NCI-H524 (cell line): ENCODE measurements at places on chromosomes 4 and X.

DNA sequence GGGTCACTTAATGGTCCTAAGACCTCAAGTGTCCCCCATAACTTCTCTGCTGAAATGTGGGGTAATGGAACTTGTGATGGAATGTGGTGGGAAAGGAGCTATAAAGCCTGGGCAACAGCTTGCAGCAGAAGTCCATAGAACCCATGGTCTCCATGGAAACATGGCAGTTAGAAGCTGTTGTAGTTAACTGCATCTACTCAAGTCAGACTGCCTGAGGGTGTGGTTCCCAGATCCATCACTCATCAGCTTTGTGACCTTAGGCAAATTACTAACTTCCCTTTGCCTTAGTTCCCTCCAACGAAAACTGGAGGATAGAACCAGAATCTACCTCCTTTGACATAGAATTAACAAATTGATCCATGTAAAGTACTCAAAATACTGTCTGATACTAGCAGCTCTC, 113.0 kb downstream of the SPATA18 start:
- DNase-seq = no peak

DNA sequence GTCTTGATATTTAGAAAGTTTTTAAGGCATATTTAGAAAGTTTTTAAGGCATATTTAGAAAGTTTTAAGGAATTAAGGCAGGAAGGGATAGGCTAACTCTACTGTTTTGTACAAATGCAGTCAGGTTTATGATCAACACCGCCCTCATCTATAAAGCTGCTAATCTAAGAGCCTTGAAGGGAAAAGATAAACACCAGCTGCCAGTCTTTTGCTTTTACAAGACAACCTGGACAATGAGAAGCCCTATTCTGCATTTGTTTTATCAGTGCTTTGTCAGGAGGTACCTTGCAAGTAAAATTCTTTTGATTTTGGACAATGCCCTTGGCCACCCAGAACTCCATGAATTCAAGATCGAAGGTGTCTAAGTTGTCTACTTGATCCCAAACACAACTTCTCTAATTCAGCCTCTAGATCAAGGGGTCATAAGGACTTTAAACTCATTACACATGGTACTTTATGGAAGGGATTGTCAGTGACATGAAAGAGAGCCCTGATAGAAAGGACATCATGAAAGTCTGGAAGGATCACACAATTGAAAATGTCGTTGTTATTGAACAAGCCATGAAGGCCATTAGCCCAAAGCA, 39.8 kb downstream of the IL15 start:
- DNase-seq = no peak

GRCh38 chr4:87580057-87580456, 28.3 kb upstream of the DSPP start:
- no peak for DNase-seq

GRCh38 chr4:106444557-106444956, 76.0 kb upstream of the GIMD1 start:
- DNase-seq = no peak

DNA sequence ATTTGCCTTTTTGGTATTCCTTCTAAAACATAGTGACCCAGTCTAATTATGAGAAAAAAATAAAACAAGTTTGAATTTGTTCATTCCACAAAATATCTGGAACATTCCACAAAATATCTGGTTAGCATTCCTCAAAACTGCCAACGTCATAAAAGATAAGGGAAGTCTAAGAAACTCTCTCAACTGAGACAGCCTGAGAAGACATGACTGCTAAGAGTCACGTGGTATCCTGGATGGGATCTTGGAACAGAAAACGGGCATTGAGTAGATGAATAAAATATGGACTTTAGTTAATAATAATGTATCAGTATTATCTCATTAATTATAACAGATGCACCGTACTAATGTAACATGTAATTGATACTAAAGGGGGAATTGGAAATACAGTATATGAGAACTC, 280.9 kb downstream of the ARAP2 start:
- no peak for DNase-seq

- no peak for DNase-seq
Measured at GRCh38 chrX:135264206-135264605, 12.3 kb downstream of the ETDA start.

DNA sequence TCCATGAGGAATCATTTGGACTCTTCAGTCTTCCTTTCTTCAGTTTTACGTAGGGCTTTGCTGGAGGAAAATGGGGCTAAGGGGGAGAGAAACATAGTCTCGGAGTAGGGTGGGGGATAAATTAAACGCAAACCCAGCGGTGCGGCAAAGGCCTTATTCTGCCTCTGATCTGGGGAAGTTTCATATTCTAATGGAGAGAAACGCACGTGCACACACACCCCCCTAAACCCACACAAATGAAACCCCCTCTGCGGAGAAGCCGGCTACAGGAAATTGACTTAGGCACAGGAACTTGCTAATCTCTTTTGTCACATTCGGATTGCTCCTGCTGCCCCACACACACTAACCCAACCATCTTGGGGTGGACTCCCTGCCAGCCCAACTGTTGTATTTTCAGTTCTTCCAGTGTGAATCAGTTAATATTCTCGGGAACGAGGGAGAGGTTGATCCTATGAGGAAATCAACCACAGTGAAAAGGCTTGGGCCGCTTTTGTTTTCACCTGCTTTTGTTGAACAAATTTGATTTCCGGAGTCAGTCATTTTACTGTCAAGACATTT, at the start of gene RHOH:
Gene RHOH, plus strand, starts transcription at position 308 of the 558 bp plus-strand sequence. CDS start 46,356 bp downstream, outside the sequence.
- DNase-seq = no peak

DNA sequence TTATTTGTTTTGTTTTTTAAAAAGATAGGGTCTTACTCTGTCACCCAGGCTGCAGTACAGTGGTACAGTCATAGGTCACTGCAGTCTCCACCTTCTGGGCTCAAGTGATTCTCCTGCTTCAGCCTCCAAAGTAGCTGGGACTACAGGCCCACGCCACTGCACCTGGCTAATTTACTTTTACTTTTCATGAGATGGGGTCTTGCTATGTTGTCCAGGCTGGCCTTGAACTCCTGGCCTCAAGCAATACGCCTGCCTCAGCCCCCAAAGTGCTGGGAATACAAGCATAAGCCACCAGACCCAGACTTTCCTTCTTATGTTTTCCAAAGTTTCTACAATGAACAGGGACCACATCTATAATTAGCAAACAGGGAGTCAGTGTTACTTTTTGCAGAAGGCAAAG, 37.9 kb upstream of the MXD4 start:
- no peak for DNase-seq

- DNase-seq = no peak
Measured at GRCh38 chr4:184280591-184281071, 63.0 kb upstream of the ENPP6 start.
